ENCODE measurements at places on chromosomes 11 and 22.

DNA sequence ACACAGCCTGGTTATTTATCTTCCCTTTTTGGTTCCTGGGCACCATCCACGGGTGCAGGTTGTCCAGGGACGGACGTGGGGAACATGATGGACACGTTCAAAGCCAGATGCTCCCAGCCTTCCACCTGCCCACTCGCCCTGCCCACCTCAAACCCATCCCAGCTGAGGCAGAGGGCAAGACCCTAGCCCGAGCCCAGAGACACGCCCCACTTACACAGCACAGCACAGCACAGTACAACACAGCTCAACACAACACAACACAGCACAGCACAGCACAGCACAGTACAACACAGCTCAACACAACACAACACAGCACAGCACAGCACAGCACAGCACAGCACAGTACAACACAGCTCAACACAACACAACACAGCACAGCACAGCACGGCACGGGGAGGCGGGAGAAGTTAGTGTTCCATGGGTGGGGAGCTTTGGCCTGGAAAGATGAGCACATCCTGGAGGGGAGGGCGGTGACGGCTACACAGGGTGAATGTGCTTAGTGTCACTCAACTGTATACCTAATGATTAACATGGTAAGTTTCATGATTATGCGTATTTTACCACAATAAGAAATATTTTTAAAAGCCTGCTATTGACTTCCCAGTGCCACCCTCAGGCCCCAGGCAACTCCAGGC lies 1507.5 kb downstream of the BRD1 start:
- DNase-seq: no peak

GRCh38 chr11:62830904-62831519 lies 839 bp downstream of the STX5 start:
- DNase-seq: no peak

DNA sequence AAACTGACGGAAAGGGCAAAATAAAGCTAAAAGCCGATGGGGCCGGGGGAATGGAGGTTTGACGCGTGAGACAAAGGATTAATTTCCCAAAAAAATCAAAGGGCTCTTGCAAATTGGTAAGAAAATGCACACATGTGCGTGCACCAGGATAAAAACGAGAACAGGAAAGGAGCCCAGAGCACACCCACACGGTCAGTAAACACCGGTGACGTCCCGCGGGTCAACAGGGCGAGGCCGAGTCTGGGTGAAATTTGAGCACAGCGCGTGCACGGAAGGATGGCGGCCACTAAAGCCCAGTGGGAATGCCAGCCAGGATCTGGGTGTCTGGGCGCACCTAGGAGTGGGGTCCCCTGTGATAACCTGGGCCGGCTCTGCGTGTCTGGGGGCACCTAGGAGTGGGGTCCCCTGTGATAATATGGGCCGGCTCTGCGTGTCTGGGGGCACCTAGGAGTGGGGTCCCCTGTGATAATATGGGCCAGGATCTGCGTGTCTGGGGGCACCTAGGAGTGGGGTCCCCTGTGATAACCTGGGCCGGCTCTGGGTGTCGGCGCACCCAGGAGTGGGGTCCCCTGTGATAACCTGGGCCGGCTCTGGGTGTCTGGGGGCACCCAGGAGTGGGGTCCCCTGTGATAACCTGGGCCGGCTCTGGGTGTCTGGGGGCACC lies 44.4 kb downstream of the BRSK2 start:
- DNase-seq: no peak

- no peak for DNase-seq
Measured at GRCh38 chr22:45543243-45543642, 40.6 kb downstream of the FBLN1 start.

GRCh38 chr11:111120161-111120560 lies 125.4 kb upstream of the POU2AF2 start:
- no peak for DNase-seq

DNA sequence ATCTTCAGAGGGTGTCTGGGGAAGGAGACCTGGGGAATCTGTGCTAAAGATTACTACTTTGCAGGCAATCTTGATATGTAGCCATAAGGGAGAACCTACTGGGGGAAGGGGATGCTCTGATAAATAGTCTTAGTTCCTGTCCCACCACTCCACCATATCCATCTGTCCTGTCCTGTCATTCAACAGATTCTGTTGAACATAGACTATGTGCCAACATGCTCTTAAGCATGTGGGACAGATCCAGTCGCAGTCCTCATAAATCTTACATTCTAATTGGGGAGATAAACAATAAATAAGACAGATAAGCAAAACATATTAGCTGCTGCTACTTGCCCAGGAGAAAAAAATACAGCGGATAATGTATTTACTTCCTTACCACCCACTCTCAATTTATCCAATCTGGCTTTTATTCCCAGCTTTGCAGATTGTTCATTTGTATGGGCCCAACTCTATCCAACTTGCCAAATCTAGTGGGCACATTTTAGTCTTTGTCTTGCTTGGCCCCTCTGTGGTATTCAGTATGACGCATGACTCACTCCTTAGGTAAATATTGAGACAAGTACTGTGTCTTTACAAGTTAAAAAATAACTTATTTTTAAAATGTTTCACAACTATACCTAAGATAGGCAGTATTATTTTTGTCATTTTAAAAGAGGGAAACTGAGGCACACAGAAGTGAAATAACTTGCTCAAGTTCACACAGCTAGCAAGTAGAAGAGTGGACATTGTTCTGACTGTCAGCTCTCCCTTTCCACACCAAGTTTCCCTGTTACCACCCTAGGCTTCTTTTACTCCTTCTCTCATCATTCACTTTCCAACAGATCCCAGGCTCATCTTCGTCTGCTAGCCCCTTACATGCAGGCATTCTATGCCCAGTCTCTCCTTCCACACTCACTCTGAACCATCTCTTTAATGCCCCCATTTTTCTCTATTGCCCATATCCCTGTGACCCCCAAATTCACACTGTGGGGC lies 133.6 kb upstream of the SESN3 start:
- no peak for DNase-seq

- peak; percentile 89 for DNase-seq
Measured at GRCh38 chr22:45638834-45639746, 32.5 kb upstream of the ATXN10 start.

- DNase-seq: no peak
Measured at GRCh38 chr22:43945632-43946383, 9.4 kb upstream of the SAMM50 start.

DNA sequence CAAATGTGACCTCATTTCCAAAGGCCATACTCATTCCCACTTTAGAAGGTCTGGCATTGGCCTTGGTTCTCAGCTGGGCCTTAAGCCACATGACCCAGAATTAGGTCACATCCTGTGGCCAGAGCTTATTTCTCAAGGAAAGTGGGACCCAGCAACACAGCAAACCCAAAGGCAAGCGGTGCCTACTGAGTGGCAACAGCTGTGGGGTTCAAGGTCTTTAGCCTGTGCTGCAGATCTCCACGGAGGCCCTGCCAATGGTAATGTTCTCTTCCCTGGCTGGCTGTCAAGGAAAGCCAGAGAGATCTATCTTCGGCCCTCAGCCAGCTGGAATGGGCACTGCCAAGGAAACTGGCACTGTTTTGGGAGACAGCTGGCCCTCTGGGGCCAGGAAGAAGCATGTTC lies 41.5 kb upstream of the TP53I11 start:
- no peak for DNase-seq

GRCh38 chr22:32615874-32616564 lies 141.4 kb downstream of the FBXO7 start:
- DNase-seq: no peak

- DNase-seq: no peak
Measured at GRCh38 chr11:107857550-107858216, 904 bp downstream of the SLC35F2 start.

DNA sequence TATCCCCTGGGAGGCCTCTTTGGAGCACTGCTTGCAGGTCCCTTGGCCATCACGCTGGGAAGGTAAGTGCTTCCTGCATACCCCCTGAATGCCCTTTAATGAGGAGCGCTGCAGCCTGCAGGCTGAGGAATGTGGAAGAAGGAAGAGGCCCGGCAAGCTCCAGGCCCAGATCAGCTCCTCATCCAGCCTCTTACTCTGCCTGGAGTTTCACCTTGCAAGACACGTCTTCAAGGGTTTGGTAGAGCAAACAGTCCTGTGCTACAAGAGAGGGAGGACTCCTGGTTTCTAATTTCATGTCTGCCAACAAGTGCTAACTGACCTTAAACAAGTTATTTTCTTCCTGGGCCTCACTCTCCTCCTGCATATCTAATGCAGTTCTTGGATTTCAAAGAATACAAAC lies 10.9 kb downstream of the SLC2A11 start:
- no peak for DNase-seq

Measured in RWPE2 (cell line).